ENCODE measurements at places on chromosomes 6 and 20. TPM values are rescaled to one million over a fixed set of nuclear protein-coding genes. Genes with fewer than 3 reads are reported as not detected.

DNA sequence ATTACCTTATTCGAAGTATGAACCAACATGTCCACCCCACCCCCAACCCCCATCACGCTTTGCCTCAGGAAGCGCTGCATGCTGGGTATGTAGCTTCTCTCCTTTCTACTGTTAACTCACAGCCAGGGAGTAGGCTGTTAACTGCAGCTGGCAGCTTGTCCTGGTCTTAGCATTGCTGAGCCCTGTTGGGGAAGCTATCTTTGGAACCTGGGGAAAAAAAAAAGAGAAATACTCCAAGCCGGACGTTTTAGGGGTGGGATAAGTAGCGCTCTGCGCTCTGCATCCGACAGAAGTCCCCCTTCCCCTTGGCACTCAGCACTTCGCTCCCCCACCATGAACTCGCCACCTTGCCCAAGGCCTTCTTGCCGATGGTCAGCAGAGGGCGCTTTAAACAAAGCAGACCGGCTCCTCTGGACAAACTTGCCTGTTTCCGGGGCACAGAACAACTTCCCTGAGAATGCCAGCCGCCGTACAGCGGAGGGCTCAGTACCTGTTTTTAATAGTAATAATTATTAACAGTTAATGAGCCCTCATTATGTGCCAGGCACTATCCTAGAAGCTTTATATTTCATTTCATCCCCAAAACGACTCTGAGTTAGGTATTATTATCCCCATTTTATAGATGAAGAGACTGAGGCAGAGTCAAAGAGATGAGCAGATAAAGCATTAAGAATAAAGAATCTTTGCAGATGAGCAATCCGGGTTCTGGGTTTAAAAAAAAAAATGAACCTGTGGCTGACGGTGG lies 35.2 kb upstream of the MDFI start:
- DNase-seq, result peak; percentile 71

- DNase-seq, result no peak
These were observed 58.6 kb downstream of the TINAG start for GRCh38 chr6:54366667-54367327.

TBX18 gene
- 2.4 TPM for total RNA-seq

GRCh38 chr20:24442909-24443308 lies 26.5 kb upstream of the SYNDIG1 start:
- no peak for DNase-seq

- DNase-seq, result no peak
These were observed 202.5 kb upstream of the GMDS start for GRCh38 chr6:2447931-2448330.

DNA sequence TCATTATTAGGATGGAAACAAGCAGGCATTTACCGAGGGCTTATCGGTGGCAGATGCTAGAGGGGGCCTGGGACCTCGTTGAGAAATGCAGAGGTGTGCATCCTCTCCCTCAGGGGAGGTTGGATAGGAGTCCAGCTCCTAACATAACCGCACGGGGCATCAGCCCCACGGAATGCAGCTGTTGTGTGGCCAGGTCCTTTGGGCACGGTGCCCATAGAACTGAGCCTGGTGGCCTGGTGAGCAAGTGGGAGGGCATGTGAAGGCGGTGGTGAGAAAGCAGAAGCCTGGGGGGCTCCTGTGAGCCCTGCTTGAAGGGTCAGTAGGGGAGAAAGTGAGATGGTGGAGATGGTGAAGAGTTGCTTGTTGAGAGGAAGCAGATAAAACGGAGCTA lies 143.7 kb downstream of the CDH26 start:
- DNase-seq, result no peak

SYCP2L gene
- 0.35 TPM for total RNA-seq

GRCh38 chr6:14959324-14959885 lies 286.5 kb upstream of the JARID2 start:
- DNase-seq, result no peak

- no peak for DNase-seq
These were observed 47.9 kb downstream of the HDDC2 start for GRCh38 chr6:125253881-125254280.

DNA sequence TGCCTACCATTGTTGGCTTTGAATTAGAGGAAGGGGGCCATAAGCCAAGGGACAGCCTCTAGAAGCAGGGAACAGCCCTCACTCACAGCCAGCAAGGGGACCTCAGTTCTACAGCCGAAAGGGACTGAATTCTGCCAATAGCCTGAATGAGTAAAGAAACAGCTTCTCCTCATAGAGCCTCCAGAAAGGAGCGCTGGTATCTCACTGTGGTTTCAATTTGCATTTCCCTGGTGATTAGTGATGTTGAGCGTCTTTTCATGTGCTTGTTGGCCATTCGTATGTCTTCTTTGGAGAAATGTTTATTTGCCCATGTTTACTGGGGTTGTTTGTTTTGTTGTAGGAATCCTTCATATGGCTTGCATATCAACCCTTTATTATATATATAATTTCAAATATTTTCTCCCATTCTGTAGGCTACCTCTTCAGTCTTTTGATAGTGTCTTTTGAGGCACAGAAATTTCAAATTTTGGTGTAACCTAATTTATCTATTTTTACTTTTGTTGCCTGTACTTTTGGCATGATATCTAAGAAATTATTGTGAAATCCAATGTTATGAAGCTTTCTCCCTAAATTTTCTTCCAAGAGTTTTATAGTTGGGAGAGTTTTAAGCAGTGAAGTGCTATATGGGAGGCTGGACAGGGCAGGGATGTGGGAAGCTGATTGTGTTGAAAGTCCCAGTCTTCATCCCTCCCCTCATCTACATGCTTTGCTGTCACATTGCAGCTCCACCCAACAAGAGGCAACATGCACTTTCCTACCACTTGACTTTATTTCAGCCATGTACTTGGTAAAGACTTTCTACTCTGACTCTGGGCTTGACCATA lies 82.3 kb upstream of the SHLD1 start:
- DNase-seq, result no peak

PRND gene
- total RNA-seq, result not detected

GRCh38 chr6:33425668-33426577 lies 6.1 kb downstream of the SYNGAP1 start:
- peak; percentile 57 for DNase-seq

ENPP3 gene
- 0.65 TPM for total RNA-seq

GRCh38 chr6:111361648-111362047 lies 121.4 kb downstream of the REV3L start:
- peak; percentile 28 for DNase-seq

DNA sequence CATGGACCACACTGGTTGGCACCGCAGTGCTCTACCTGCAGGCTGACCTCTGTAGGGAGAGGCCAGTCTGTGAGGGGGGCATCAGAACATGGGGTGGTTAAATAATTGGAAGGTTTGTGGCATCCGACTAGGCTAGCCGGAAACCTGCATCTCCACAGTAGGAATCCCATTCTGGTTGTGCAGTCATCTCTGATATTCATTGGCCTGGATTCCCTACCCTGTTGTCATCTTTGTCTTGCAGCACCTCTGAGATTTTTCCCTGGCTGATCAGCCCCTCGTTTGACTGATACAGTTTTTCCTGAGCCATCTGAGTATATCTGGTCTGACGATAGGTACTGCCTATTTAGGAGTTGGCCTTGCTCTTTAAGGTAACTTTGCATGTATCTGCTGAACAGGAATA lies 259.4 kb downstream of the TMEM242 start:
- DNase-seq, result no peak

MICB gene
- 17.5 TPM for total RNA-seq

- DNase-seq, result peak; percentile 58
These were observed 9.9 kb upstream of the RFPL4B start for GRCh38 chr6:112337209-112337638.

DNA sequence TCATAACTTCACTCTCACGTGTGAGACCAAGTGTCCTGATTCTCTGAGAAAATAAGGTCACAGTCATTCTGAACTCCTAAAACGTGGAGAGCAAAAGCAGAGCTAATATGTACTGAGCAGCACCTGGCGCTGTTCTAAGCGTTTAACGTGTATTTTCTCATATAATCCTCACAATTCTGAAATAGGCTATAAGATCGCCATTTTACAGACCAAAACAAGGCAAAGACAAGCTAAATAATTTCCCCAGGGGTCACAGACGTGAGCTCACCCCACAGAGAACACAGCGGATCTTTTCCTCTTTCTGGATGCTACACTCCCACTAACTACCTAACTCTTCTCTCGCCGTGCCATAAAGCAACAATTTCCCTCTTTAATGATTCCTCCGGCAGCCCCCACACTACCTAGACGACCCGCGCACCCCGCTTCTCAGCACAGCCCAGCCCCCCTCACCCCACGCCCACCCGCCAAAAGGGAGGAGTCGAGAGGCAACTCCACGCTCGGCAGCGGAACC lies 636 bp downstream of the SUPT3H start:
- peak; percentile 32 for DNase-seq
